ENCODE measurements at places on chromosomes 1 and 21.
A peak's percentile ranks its signal among the peaks of the same experiment; 100 is the strongest.

DNA sequence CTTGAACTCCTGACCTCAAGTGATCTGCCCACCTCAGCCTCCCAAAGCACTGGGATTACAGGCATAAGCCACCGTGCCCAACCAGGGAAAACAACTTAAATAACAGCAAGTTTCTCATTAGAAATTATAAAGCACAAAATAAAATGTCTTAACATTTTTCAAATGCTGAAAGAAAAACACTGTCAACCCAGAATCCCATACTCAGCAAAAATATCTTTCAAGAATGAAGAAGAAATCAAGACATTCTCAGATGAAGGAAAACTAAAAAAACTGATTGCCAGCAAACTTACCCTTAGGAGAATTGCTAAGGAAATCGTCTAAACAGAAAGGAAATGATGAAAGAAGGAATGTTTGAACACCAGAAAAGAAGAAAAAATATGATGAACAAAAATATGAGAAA is 191.1 kb upstream of the NR5A2 start:
- DNase-seq = no peak

- no peak for DNase-seq
Measured at GRCh38 chr1:63668298-63668697, 75.1 kb downstream of the PGM1 start.

DNA sequence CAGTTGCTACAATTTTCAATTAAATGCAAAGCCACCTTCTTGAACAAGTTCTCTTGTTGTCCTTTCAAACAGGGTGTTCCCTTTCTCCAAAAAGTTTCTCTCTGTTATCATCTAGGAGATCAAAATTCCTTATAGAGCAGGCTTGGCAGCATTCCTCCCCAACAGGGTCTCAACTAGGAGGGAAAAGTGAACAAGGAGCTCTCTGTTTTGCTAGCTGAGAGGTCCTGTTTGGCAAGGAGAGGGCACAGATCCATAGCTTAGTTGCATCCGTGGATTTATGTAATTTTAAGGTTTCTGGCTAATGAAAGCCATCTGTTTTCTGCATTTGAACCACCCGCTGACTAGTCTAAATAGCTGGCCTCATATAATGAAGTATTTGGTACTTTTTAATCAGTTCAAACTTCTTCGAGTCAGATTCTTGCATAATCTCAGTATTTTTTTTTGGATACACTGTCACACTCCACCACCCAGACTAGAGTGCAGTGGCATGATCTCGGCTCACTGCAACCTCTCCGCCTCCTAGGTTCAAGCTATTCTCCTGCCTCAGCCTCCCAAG is 54.0 kb downstream of the APP start:
- DNase-seq = no peak

- DNase-seq = no peak
Measured at GRCh38 chr1:199821029-199821779, 206.3 kb upstream of the NR5A2 start.

GRCh38 chr1:53511933-53512806 is 53.0 kb downstream of the DMRTB1 start:
- no peak for DNase-seq

DNA sequence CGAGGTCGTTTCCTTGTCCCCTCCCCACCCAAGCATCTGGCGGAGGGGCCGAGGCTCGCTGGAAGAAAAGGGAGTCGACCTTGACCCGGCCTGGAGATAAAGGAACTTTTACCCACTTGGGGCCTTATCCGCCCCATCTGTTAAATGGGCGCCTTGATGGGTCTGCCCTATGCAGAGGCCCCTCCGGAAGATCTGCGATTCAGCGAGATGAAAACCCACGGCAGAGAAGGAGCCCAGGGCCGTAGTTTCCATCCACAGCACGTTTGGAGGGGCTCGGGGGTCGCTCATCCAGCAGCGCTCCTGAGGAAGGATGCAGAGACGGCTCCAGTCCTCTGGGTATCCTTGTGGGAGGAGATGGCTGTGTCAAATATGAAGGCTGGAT is 518 bp downstream of the NCMAP start:
- DNase-seq = no peak

DNA sequence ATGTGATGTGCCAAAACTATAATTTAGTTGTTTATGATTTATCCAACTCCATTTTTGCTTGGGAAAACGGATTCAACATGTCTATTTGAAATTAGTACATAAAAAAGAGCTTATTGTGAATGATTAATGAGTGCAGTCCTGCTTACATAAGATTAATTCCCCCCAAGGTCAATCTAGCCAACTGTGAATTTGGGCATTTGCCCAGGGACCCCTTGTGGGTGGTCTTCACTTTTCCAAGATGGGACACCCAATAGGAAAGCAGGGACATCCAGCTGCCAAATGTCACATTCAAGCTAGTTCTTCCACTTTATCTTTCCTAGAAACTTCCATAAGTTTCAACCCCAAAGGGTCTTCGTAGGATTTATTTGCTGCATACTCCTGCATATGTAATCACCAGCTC is 362.4 kb upstream of the PKN2 start:
- no peak for DNase-seq

GRCh38 chr1:182624577-182624976 is 20.4 kb upstream of the RGS16 start:
- no peak for DNase-seq

DNA sequence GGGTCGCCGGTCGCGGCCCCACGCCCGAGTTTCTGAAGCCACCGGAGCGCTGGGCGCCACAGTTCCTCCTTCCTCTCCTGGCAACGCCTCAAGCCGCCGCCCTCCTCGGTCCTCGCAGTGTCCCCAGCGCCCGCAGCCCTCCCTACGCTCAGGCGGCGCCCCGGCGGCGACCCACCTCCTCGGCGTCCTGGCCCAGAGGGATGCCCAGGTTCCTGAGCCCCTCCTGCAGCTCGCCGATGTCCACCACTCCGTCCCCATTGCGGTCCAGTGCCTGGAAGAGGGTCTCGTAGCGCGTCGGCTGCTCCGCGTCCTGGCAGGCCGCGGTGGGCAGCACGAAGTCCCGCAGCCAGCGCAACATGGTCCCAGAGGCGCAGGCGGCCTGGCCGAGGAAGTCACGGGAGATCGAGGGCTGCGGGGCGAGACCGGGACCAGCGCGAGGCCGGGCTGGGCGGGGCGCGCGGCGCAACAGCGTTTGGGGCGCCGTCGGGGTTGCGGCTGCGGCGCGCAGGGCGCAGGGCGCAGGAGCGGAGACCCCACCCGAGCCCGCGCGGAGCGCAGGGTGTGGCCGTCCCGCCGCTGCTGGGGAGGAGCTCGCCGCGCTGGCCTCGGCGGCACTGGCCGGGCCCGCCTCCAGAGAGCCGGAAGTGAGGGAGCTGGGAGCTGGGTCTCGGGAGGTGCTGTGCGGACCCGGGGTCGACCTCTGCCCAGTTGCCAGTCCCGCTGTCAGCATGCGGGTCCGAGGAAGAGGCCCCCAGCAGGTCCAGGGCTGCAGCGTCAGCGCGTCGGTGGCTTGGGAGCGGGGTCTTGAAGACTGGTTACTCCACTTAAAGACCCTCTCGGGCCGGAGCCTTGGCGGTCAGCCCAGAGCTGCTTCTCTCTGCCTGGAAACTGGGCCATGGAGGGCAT is at the start of gene SLC25A24:
SLC25A24 (minus strand) TSS at position 563 of the 906 bp plus-strand sequence; CDS start at position 358, 205 bp downstream.
- DNase-seq = peak; percentile 28

DNA sequence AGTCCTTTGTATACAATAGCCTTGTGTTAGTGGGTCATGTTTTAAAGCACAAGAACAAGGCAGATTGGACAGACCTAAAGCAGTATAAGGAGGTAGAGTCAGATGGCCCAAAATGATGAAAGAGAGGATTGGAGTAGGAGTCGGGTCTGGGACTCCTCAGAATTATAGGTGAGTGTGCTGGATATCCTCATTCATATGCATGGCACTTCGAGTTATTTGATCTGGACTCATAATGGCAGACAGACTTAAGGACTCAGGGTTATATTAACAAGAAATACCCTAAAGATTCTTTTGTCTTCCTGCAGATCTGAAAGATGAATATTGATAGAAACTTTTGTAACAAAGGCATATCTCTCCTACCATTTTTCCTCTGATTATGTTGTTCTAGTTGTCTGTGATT is 92.7 kb downstream of the GABPA start:
- no peak for DNase-seq

GRCh38 chr21:40768056-40768455 is 78.9 kb downstream of the DSCAM start:
- no peak for DNase-seq

- no peak for DNase-seq
Measured at GRCh38 chr1:241596633-241597032, 43.5 kb downstream of the CHML start.

GRCh38 chr1:2044510-2045319 is 5.5 kb upstream of the PRKCZ start:
- DNase-seq = no peak

DNA sequence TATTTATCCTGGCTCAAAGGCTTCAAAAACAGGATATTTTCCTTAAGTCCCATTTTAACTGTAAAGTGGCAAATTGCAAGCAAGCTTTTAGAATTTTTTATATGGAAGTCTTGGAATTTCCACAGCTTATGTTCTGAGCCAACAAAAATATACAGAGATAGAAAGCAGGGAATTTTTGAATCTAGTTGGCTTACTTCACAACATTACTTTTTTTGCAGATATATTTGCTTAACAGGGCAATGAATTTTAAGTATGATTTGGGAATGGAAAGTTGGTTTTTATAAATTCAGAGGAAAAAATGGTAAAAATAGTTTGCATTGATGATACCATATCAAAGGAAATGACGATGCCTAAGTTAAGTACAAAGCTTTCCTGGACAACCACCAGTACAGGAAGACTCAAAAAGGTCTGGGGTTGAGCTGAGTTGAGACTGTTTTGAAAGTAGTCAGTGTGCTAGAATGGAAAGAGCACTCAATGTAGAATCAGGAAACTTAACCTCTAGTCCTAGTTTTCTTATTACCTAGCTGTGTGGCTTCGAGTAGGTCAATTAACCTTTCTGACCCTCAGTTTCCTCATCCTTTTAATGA is 11.0 kb upstream of the VCAM1 start:
- DNase-seq = no peak

GRCh38 chr1:228219962-228220780 is 12.3 kb downstream of the OBSCN start:
- DNase-seq = no peak

GRCh38 chr1:211742272-211742671 is 66.9 kb upstream of the NEK2 start:
- no peak for DNase-seq

GRCh38 chr1:64944913-64945312 is 21.4 kb downstream of the JAK1 start:
- no peak for DNase-seq

DNA sequence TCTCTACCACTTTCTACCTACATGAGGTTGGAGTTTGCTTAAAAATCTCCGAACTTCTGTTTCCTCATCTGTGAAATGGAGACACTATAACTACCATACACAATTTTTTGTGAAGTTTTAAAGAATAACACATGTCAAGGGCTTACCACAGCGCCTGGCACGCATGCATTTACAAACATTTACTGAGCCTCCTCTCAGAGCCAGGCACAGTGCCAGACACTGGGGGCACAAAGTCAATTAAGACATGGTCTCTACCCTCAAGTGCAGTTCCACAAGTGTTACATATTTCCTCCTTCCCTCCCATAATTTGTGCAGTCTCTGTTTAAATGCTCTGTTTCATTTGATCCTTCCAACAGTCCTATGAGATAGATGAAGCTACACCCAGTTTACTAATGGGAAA is 356.4 kb upstream of the ESRRG start:
- no peak for DNase-seq

GRCh38 chr1:151425103-151425502 is 25.7 kb downstream of the PSMB4 start:
- DNase-seq = no peak

GRCh38 chr21:32889596-32889995 is 118.0 kb upstream of the PAXBP1 start:
- DNase-seq = no peak

GRCh38 chr1:95547005-95547404 is 313.0 kb downstream of the RWDD3 start:
- DNase-seq = no peak

DNA sequence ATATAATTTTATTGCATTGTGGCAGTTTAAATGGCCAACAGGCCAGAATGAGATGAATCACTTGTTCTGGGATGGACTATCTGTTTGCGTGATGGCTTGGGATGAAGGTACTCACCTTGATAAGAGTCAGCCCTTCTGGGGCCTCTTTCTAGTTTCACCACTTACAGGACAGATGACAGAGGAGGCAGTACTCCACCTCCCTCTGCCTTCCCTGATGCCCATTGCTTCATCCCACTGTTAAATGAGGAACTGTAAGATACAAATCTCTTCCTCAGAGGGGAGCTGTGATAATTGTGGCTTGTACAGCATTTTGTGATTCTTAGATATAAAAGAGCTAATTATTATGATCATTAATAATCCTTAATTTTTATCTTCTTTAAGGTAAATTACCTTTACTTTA is 3.7 kb upstream of the TCHH start:
- DNase-seq = no peak

DNA sequence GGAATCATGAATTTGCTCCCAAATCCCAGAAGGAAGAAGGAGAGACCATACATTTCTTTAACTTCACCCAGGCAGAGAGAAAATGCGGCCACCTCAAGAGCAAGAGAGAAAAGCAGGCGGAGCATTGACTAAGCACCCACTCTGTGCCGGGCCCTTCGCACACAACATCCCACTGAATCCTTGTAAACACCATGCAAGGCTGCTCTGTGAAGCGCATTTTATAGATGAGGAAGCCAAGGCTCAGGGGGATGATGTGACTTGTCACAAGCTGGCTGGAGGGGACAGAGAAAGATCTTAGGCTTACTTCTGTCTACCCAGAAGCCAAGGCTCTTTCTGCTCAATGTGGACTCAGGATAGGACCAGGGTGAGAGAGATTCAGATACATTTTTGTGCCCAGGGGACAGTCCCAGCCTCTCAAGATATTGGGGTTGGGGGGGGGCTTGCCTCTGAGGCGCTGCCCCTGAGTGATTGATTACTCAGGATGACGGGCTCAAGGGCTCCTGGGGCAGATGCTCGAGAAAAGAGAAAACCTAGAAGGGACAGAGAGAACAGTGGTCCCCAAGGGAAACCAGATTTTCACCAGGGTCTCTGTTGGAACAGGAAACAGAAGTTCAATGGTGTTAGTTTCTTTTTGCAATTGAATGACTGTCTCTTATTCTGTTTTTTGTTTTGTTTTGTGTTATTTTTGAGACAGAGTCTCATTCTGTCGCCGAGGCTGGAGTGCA is 19.5 kb downstream of the PADI2 start:
- DNase-seq = no peak

DNA sequence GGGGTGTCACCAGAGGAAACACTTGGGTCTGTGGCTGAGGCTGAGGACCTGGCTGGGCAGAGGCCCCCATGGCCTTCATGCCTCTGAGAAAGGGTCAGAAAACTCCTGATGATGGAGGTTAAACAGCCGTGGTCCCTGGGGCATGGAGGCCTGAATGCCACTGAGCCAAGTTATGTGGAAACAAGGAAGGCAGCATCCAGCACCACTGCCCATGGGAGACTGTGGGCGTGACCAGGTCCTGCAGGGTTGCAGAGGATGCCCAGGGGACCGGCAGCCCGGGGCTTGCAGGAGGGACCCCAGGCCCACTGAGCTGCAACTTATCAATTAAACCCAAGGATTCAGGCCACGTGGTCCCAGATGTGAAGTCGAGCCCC is 18.9 kb upstream of the COL6A2 start:
- DNase-seq = no peak

- DNase-seq = no peak
Measured at GRCh38 chr1:111569913-111570312, 49.7 kb upstream of the RAP1A start.

GRCh38 chr1:54502342-54502741 is 45.7 kb upstream of the ACOT11 start:
- no peak for DNase-seq
